ENCODE measurements at places on chromosomes 5 and 9.

DNA sequence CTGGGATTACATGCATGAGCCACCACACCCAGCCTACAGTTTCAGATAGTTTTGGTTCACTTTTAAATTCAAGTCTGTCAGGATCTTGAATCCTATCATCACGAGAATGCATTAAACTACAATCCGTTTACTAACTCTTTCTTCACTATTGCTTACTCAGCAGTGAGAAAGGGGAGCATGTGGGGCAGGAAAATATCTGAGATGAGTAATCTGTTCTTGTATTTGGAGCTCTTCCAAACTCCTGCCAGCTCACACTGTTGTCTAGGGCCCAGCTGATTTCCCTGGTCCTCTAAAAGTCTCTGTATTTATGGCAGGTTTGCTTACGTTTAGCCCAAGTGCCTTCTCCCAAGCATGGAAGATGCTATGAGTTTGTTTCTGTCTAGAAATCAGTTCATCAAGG is 152.2 kb downstream of the FGF18 start:
- no peak for DNase-seq

- no peak for DNase-seq
These were observed 188.8 kb downstream of the CCDC192 start for GRCh38 chr5:127891942-127892341.

- DNase-seq = no peak
These were observed 801.6 kb downstream of the KCTD16 start for GRCh38 chr5:144972317-144972716.

GRCh38 chr5:135535420-135535819 is 344 bp downstream of the NEUROG1 start:
- DNase-seq = no peak

DNA sequence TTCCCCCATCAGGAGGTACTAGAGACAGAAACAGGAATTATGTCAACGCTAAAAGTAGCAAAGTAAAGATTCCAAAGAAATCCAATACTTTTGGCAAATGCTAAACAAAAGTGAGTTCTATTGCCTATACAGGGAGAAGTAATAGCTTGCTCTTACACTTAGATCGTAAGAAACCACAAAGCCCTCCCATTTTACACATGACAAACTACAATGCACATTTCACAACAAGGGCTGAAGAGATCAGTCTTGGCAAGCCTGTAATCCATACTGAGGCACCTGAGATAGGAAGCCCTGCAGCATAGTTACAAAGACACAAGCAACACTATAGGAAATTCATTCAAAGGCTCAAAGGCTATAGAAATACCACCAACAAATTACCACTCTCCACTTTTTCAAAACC is 7.7 kb downstream of the HNRNPK start:
- no peak for DNase-seq

DNA sequence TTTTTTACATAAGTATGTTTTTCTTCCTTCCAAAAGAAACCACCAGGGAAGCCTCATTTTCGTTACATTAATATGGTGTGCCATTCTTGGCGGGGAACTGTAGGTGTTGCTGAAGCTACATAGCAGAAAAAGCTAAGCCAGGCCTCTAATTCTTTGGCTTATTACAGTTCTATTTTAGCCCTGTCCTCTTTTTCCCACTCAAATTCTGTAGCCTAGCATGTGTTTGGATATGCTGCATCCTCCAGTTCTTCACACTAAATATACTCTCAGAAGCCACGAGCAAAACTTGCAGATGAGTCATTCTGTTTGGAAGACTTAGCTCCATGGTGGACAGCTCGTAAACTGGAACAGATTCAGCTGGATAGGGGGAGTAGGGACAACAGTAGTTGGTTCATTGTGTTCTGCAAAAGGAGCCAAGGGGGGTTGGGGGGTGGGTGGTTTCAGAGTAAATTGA is 369.4 kb downstream of the TMEM161B start:
- peak; percentile 6 for DNase-seq

GRCh38 chr9:8158574-8158973 is 359.0 kb upstream of the DMAC1 start:
- no peak for DNase-seq

- DNase-seq = no peak
These were observed 24.8 kb downstream of the CDC37L1 start for GRCh38 chr9:4704129-4704528.

- DNase-seq = peak; percentile 43
These were observed 42.5 kb upstream of the RIC1 start for GRCh38 chr9:5586391-5586802.

- no peak for DNase-seq
These were observed 22.3 kb upstream of the TBCA start for GRCh38 chr5:77798456-77798855.

DNA sequence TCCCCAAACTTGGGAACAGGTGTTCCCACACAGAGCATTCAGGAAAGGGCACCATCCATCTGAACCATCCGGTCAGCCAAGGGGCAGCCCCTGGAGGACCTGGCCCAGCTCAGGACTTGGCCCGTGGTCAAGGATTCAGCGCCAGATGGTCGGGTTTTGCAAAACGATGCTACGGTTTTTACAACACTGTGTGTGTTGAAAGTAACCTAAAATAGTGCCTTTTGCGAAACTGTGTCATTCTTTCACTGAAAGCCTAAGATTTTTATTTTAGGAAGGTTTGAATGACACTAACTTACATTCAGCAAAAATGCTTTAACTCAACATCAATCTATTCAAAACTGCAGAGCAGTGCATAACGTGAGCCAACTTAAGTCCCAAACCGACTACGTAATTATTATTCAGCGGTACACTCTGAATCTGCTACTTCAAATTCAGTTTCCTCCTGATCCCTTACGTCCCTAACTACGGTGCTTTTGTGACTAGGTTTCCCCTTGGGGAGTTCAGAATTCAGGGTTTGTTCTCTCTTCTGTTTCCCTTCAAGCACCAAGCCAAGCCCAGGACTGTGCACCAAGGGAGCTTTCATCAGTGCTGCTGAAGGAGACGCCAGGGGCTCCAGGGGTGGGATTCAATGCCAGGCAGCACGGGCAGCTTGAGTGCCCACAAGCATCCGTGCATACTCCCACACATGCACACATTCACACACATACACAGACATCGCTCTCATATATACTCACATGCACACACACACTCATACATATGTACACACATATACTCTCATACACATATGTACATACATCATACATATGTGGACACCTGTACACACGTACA is 25.8 kb downstream of the LPCAT1 start:
- DNase-seq = no peak

DNA sequence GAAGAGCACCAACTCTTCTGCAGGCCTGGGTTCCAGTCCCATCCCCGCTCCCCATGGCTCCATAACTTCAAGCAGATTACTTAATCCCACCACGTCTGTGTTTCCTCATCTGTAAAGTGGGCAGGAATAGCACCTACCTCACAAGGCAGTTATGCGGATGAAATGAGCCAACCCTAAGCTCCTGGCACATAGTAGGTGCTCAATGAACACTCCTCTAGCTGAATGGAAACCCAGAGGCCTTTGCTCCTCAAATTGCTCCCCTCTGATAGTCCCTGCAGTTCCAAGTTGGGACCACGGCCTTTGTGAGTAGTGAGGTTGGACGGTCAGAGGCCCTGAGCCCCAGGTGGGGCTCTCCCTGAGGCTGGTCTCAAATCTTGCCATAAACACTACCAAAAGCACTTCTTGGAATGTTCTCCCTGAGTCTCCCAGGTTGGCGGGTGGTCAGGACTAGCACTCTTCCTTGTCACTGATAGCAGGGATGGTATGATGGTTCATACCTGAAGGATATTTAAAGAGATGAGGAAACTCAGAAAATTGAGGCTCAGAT is 35.5 kb upstream of the SYNPO start:
- DNase-seq = no peak

GRCh38 chr5:73027361-73027760 is 71.5 kb downstream of the FCHO2 start:
- DNase-seq = no peak

DNA sequence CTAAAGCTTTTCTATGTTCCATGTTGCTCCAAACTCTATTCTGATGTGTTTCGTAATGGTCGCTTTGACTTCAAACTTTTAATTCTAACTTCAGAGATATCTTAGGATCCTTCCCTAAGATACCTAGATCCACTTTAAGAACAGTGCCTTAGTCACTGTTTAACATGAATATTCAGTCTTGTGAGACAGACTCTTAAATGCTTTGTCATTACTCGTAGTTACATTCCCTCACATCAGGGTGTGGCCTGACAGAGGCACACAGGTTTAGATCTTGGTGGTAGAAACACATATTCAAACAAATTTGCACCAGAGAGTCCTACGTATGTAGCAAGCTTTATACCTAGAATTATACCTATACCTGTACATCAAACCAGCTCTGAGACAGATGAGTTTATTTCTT is 687.0 kb upstream of the C9orf72 start:
- DNase-seq = no peak

- DNase-seq = peak; percentile 13
These were observed 344.8 kb downstream of the CSNK1G3 start for GRCh38 chr5:123856766-123857165.

DNA sequence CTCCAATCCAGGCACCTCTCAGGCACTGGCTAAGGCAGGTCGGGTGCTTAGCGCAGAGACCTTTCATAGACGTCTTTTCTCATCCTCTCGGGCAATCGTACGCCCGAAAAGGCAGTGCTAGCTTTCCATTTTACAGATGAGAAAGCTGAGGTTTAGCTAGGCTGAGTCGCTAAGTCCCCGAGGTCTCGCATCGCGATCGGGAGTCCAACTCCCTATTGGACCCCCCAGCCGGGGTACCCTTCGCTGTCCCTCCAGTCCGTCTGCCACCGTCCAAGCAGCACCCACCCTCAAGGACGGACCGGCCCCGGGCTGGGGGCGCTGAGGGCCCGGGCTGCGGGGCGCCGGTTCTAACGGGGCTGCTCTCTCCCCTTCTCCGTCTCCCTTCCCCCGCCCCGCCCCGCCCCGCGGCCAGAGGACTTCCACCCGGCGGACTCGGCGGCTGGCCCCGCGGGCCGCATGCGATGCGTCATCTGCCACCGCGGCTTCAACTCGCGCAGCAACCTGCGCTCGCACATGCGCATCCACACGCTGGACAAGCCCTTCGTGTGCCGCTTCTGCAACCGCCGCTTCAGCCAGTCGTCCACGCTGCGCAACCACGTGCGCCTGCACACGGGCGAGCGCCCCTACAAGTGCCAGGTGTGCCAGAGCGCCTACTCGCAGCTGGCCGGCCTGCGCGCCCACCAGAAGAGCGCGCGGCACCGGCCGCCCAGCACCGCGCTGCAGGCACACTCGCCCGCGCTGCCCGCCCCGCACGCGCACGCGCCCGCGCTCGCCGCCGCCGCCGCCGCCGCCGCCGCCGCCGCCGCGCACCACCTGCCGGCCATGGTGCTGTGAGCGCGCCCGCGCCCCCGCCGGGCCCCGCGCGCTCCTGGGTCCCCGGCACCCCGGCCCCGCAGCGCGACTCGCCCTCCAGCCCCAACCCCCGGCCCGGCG is 12.5 kb upstream of the EXOSC2 start:
- peak; percentile 72 for DNase-seq

- DNase-seq = no peak
These were observed 945.2 kb upstream of the PTPRD start for GRCh38 chr9:11558043-11558442.

DNA sequence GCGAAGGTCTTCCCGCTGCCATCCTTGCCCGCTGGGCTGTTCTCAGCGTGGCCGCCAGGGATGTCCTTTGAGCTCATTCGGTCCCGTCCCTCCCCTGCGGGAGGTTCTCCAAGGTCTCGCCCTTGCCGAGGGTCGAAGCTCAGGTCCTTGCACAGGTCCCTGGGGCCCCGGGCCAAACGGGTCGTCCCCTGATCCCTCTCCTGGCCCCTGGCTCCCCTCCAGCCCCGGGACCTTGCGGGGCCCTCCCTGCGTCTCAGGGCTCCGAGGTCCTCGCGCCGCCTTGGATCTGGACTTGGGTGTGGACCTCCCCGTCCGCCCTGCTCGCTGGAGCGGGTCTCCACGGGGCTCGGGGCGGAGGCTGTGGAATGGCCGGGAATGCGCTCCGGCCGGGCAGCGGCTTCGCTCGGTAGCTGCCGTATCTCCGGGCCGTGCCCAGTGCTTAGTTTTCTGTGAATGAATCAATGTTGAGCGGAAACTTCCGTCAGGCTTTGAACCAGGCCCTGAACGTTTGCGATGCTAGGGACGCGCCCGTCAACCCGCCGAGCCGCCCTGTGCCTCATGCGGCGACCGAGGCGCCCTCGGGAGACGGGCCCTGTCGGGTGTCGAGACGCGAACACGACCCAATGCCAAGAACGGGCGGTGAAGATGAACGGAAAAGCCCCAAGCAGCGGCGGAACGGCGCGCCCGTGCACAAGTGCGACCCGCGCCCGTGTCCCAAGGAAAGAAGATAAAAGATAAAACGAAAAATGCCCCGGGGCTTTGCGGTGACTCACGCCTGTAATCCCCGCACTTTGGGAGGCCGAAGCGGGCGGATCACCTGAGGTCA is 780 bp downstream of the RNU6ATAC start:
- peak; percentile 18 for DNase-seq

- no peak for DNase-seq
These were observed 28.2 kb downstream of the MTRR start for GRCh38 chr5:7897014-7897600.

GRCh38 chr5:89847743-89848142 is 561.8 kb downstream of the CETN3 start:
- DNase-seq = no peak

DNA sequence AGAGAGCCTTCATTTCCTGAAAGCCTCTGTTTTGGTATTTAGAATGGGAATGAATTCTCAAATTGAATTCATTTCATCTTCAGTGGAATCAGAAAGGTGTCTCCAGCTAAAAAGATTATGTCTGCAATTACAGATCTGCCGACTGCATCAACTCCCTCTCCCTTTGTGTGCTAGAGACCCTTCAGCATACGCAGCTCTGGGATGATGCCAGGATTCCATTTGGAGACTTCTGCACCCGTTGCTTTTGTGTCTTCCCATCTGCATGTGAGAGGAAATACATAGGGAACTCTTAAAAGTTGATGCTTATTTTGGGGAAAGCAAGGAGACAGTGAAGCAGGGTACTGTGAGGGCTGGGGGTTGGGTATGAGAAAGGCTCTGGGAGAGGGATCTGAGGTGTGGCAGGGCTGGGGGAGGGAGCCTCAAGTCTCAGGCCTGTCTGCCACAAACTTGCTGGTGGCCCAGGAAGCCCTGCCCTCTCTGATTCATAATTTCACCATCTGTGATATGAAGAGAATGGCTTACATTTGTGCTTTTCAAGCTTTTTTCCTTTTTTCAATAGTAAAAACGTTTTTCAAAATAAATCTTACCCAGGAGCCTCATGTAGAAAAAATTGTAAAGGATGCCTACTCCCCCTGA is 89.7 kb upstream of the SAP30L start:
- DNase-seq = no peak

DNA sequence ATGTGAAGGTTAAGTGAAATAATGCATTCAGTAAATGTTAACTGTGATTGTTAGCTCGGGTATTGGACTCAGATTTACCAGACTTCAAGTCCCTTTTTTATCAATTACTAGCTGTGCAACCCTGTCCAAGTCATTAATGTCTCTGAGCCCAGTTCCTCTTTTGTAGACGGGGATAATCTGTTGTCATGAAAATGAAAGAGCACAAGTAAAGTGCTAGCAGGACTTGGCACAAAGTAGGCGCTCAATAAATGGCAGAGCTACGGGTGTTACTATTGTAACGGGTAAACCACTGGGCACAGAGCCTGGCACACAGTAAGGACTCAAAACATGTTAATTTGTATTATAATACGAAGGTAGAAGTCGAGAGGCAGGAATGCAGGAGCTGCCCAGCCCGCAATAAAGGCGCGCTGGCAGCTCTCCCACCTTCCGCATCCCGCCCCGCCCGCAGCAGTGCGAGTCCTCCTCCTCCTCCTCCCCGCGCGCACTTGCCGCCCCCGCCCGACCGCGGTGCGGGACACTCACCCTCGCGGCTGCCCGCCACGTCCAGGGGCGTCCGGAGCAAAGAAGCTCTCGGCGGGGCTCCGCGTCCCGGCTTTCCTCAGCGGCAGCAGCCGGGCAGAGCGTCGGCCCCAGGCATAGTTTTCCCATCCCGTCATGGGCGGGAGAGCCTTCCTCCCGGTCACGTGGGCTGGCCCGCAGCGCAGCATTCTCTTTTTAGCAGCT is at the start of gene C1QTNF2:
Gene C1QTNF2 (minus strand): TSS at position 637 of the 723 bp plus-strand sequence. CDS start 15,615 bp downstream, outside the sequence.
- DNase-seq = peak; percentile 35
